ENCODE measurements at places on chromosomes 3 and 15. TPM values are rescaled to one million over a fixed set of nuclear protein-coding genes. Genes with fewer than 3 reads are reported as not detected.

Gene GOLGA6L7
- not detected for total RNA-seq

Gene TTLL13
- total RNA-seq, result not detected

Gene RETNLB
- total RNA-seq, result not detected

Gene PTH1R
- 1.3 TPM for total RNA-seq

Gene CKMT1A
- 27.3 TPM for total RNA-seq

Gene TPRG1
- total RNA-seq, result 0.35 TPM

Gene FAM107A
- total RNA-seq, result 1.0 TPM

Gene CD200
- 51.9 TPM for total RNA-seq

Gene HCLS1
- 0.66 TPM for total RNA-seq

Gene ASB7
- 11.4 TPM for total RNA-seq

Gene GOLGA8H
- total RNA-seq, result 1.2 TPM

Gene MYO5A
- 31.8 TPM for total RNA-seq

Gene ITIH1
- not detected for total RNA-seq

Gene SI
- total RNA-seq, result not detected

Gene TMIE
- 0.16 TPM for total RNA-seq

- peak overlapping the region; percentile 61 for H3K4me3 ChIP-seq
- peak; percentile 45 for DNase-seq
- no peaks in the 10 kb centered on the region for H3K27me3 ChIP-seq
- no peaks in the 10 kb centered on the region for H3K36me3 ChIP-seq
These were observed 1.9 kb downstream of the FNDC3B start for GRCh38 chr3:172040981-172041963.

DNA sequence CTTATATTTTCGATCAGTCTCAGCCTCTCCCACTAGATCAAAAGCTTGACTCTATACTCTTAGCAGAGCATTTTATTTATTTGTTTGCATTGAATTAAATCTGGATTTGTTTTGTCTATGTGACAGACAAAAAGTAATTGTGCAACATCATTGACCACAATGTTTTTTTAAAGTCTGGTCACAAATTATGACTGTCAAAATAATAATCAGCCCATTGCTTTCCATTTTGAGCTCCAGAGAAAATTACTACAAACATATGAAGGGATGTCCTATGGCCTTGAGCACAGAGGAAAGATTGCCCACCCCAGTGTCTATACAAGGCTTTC, 82.3 kb downstream of the FSIP1 start:
- no peak overlapping the region for H3K27ac ChIP-seq
- H3K36me3 ChIP-seq, result no peaks in the 10 kb centered on the region
- no peak for DNase-seq
- no peaks in the 10 kb centered on the region for H3K27me3 ChIP-seq

GRCh38 chr3:157353652-157354051, 83.0 kb upstream of the PTX3 start:
- H3K4me3 ChIP-seq, result no peak overlapping the region
- DNase-seq, result no peak
- H3K4me1 ChIP-seq, result no peaks in the 10 kb centered on the region
- no peaks in the 10 kb centered on the region for H3K27me3 ChIP-seq
- no peak overlapping the region for H3K27ac ChIP-seq

- H3K36me3 ChIP-seq, result no peaks in the 10 kb centered on the region
- DNase-seq, result peak; percentile 78
- H3K4me3 ChIP-seq, result peak overlapping the region; percentile 56
- no peaks in the 10 kb centered on the region for H3K27me3 ChIP-seq
- H3K4me1 ChIP-seq, result peaks cover 20% of the 10 kb centered on the region
These were observed 26.8 kb downstream of the RHCG start for GRCh38 chr15:89469426-89470096.

DNA sequence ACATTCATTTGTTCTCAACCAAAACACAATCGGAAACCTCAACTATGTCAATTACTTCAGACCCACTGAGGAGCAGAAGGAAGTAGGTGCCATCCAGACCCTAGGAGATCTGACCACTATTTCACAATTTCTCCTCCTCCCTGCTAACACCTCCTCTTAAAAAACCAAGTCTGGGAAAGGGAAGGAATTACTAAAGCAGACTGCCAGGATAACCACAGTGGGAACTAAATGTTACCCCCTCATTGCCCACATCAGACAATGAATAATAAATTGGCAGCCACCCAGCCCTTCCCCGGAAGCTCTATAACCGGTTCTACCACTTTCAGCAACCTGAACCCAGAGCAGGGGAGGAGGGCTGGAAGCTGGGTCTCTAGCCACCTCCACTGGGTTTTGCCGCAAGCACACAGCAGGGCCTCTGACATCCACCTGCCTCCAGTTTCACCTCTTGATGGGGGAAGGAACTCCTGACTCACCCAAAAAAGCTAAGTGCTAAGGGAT, 17.6 kb downstream of the C15orf62 start:
- no peaks in the 10 kb centered on the region for H3K36me3 ChIP-seq
- no peaks in the 10 kb centered on the region for H3K27me3 ChIP-seq
- peaks cover 52% of the 10 kb centered on the region for H3K4me1 ChIP-seq
- H3K4me3 ChIP-seq, result peak overlapping the region; percentile 41
- peak; percentile 94 for DNase-seq

DNA sequence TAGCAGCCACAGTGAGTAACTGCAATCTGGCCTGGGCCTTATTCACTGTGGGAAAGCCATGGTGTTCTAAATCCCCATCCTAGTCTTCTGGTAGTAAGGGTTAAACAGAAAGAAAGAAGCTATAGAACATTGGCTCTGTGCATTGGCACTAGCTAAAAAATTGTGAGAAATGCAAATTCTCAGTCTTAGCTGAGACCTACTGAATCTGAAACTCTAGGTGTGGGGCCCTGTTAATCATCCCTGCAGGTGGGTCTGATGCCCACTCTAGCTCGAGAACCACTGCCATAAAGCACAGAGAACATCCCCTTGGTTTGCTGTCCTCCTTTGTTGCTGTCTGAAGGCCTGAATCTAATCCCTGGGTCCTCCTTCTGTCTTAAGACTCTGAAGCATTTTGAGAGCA, 59.3 kb downstream of the MEIS2 start:
- no peak overlapping the region for H3K27ac ChIP-seq
- no peaks in the 10 kb centered on the region for H3K36me3 ChIP-seq
- H3K27me3 ChIP-seq, result no peaks in the 10 kb centered on the region
- H3K4me3 ChIP-seq, result no peak overlapping the region
- DNase-seq, result no peak

GRCh38 chr3:45826908-45827307, 15.0 kb downstream of the LZTFL1 start:
- H3K27ac ChIP-seq, result no peak overlapping the region
- no peak for DNase-seq
- H3K27me3 ChIP-seq, result no peaks in the 10 kb centered on the region
- H3K4me1 ChIP-seq, result no peaks in the 10 kb centered on the region
- H3K4me3 ChIP-seq, result no peak overlapping the region

GRCh38 chr3:148175214-148175613, 522.5 kb upstream of the AGTR1 start:
- no peak overlapping the region for H3K27ac ChIP-seq
- no peak for DNase-seq
- no peaks in the 10 kb centered on the region for H3K27me3 ChIP-seq
- no peaks in the 10 kb centered on the region for H3K36me3 ChIP-seq
- no peaks in the 10 kb centered on the region for H3K4me1 ChIP-seq

GRCh38 chr3:136840252-136840651, 21.3 kb downstream of the SLC35G2 start:
- no peak overlapping the region for H3K27ac ChIP-seq
- no peak for DNase-seq
- no peak overlapping the region for H3K4me3 ChIP-seq

GRCh38 chr3:186705882-186706780, 11.0 kb upstream of the KNG1 start:
- no peak for DNase-seq
- H3K27ac ChIP-seq, result no peak overlapping the region
- no peaks in the 10 kb centered on the region for H3K36me3 ChIP-seq
- no peaks in the 10 kb centered on the region for H3K4me1 ChIP-seq
- H3K4me3 ChIP-seq, result no peak overlapping the region
- no peaks in the 10 kb centered on the region for H3K27me3 ChIP-seq

GRCh38 chr3:195057716-195058115, 213.2 kb downstream of the XXYLT1 start:
- no peaks in the 10 kb centered on the region for H3K36me3 ChIP-seq
- H3K27ac ChIP-seq, result no peak overlapping the region
- no peaks in the 10 kb centered on the region for H3K27me3 ChIP-seq
- no peak for DNase-seq
- no peak overlapping the region for H3K4me3 ChIP-seq

GRCh38 chr3:112399064-112399463, 66.1 kb downstream of the CD200 start:
- no peaks in the 10 kb centered on the region for H3K36me3 ChIP-seq
- H3K4me1 ChIP-seq, result peaks cover 52% of the 10 kb centered on the region
- H3K27ac ChIP-seq, result peak overlapping the region; percentile 99
- no peaks in the 10 kb centered on the region for H3K27me3 ChIP-seq
- H3K4me3 ChIP-seq, result peak overlapping the region; percentile 17
- DNase-seq, result no peak

GRCh38 chr15:84590406-84590805, 10.4 kb upstream of the ZSCAN2 start:
- H3K27ac ChIP-seq, result no peak overlapping the region
- H3K4me1 ChIP-seq, result peaks cover 21% of the 10 kb centered on the region
- no peak overlapping the region for H3K4me3 ChIP-seq
- DNase-seq, result no peak
- no peaks in the 10 kb centered on the region for H3K36me3 ChIP-seq

GRCh38 chr3:25910997-25911396, 121.1 kb downstream of the OXSM start:
- no peaks in the 10 kb centered on the region for H3K36me3 ChIP-seq
- no peak overlapping the region for H3K27ac ChIP-seq
- no peaks in the 10 kb centered on the region for H3K27me3 ChIP-seq
- H3K4me1 ChIP-seq, result peaks cover 5% of the 10 kb centered on the region
- no peak overlapping the region for H3K4me3 ChIP-seq
- peak; percentile 89 for DNase-seq

DNA sequence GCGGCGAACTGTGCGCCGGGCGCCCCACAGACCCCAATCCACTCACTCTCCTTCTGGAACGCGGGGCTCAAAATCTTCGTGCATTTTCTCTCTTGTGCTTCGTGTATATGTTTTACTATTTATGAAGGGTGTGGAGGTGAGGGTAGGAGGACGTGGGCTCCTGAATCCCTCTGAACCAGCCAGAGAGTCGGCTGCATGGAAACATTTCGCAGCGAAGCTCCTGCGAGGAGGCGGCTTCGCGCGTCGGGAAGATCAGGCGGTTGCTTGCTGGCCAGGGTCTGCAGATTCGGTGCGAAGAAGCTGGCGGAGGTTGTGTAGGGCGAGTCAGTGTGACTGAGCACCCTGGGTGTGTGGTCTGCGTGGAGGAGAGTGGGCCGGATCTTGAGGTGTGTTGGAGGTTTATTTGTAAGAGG, 1.1 kb downstream of the CNTN4 start:
- H3K27ac ChIP-seq, result no peak overlapping the region
- no peaks in the 10 kb centered on the region for H3K36me3 ChIP-seq
- H3K4me3 ChIP-seq, result peak overlapping the region; percentile 69
- peaks cover 69% of the 10 kb centered on the region for H3K27me3 ChIP-seq

- no peaks in the 10 kb centered on the region for H3K27me3 ChIP-seq
- peaks cover 12% of the 10 kb centered on the region for H3K4me1 ChIP-seq
- no peak for DNase-seq
- H3K27ac ChIP-seq, result no peak overlapping the region
- H3K4me3 ChIP-seq, result no peak overlapping the region
These were observed 871.2 kb upstream of the NR2F2 start for GRCh38 chr15:95459273-95459672.

DNA sequence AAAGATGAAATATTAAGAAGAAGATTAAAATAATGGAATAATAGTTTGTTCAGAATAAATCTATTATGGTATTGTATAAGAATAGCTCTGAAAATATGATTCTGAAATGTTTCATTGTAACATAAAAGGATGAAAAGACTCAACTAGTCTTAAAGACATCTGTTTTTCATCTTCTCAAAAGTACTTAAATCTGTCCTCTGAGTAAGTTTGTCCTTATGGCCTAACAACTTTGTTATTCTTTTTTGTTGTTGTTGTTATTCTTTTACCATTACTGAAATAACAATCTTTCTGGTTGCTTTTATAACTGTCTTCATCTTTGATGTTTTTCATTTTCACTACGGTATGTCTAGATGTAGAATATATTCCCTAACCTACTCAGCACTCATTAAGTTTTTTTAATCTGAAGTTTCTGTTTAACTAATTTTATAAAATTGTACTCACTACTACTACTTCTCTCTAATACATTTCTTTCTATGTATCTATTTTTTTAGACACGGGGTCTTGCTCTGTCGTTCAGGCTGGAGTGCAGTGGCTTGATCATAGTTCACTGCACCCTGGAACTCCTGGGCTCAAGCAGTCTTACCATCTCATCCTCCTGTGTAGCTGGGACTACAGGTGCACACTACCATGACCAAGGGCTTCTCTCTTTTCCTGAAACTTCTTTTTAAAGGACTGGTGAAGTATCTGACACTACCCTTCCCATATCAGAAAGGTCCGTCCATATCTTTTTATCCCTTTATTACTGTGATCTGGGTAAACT, 240.7 kb downstream of the PCCB start:
- peaks cover 12% of the 10 kb centered on the region for H3K36me3 ChIP-seq
- H3K27ac ChIP-seq, result no peak overlapping the region
- no peak overlapping the region for H3K4me3 ChIP-seq
- no peaks in the 10 kb centered on the region for H3K4me1 ChIP-seq
- no peaks in the 10 kb centered on the region for H3K27me3 ChIP-seq

DNA sequence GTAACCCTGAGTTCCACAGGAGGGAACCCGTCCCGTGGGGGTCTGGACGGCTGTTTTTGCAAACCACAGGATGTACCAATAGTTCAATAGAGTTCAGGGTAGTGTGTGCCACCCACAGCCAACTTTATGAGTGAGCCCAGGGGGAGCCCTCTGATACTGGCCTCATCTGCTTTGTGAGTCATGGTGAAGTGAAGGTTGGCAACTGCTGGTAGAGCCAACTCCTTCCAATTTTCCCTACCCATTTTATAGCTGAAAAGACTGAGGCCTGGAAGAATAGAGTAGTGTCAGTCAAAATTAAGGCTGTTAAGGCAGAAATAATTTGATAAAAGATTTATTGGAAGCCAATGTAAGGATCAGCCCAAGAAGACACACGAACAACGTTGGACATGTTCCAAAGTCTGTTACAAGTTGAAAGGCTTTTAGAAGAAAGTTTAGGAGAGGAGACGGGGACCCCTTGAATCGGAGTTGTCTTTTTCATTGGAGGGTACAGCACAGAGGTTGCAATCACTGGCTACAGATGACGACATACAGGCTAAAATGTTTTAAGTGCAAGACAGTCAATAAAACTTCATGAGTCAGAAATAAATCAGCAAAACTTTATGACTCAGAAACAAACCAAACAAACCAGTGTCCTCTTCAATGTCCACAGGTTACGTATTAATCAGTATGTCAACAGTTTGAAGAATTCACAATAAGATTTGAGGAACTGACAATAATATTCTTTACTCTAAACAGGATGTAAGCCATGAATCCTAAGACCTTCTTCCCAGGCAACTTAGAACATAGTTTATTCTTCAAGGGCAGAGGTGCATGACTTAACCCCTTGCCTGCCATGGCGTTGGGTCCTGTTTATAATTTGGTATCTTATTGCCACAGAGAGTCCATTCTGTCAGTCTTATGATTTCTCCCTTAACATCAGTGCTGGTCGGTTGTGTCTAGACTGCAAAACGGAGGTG, 62.9 kb upstream of the NR2E3 start:
- no peak for DNase-seq
- H3K36me3 ChIP-seq, result no peaks in the 10 kb centered on the region
- H3K4me1 ChIP-seq, result no peaks in the 10 kb centered on the region

- no peaks in the 10 kb centered on the region for H3K36me3 ChIP-seq
- H3K27me3 ChIP-seq, result no peaks in the 10 kb centered on the region
- H3K27ac ChIP-seq, result no peak overlapping the region
These were observed 44.9 kb downstream of the FGF7 start for GRCh38 chr15:49467746-49468480.
